NCI-H1092 (cell line): ENCODE measurements at places on chromosomes 7 and 10.

GRCh38 chr7:69682518-69682917, 84.2 kb downstream of the AUTS2 start:
- no peak for DNase-seq

DNA sequence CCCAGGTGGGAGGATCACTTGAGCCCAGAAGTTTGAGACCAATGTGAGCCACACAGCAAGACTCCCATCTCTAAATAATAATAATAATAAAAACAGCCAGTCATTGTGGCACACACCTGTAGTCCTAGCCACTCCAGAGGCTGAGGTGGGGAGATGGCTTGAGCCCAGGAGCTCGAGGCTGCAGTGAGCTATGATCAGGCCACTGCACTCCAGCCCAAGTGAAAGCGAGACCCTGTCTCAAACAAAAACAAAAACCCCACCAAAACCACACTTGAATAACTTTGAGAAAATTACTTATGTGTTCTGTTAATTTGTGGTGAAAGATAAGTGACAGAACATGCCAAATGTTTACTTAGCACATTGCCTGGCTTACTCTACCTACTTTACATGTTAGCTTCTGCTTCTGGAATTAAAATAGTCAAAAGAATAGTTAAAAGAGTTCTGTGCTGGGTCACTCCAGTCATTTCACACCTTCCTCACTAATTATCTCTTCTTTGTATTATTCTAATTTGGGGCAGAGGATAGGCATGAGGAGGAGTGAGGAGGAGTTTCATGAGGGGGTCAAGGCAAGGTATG, 9.8 kb downstream of the TMEM60 start:
- DNase-seq, result no peak

- no peak for DNase-seq
Measured at GRCh38 chr7:45026013-45026412, 26.0 kb downstream of the CCM2 start.

- no peak for DNase-seq
Measured at GRCh38 chr10:113454341-113455061, 98.4 kb upstream of the HABP2 start.

- no peak for DNase-seq
Measured at GRCh38 chr10:27355918-27356573, 115.4 kb upstream of the ACBD5 start.

DNA sequence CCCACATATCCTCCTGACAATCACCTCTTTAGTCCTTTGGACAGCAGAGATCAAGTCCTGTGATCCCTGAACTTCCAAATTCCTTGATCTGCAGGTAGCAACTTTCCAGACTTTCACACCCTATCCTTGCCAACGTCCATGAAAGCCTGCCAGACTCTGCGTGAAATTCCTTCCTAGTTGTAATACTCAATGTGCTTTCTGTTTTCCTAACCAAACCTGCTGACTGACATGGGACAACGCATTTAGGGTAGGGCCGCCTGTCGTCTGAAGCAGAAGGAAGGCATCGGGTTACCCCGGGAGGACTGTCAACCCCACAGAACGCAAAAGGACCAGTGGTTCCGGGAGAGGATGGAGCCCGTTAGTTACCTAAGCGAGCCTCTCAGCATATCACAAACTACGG, 23.9 kb downstream of the ITGA8 start:
- no peak for DNase-seq
